ENCODE measurements at places on chromosomes 12 and 14. TPM values are rescaled to one million over a fixed set of nuclear protein-coding genes. Genes with fewer than 3 reads are reported as not detected.

- H3K27ac ChIP-seq, result no peak overlapping the region
- H3K27me3 ChIP-seq, result no peaks in the 10 kb centered on the region
- H3K4me3 ChIP-seq, result no peak overlapping the region
- no peak for DNase-seq
- H3K36me3 ChIP-seq, result no peaks in the 10 kb centered on the region
Measured at GRCh38 chr14:104358528-104359300, 220.3 kb downstream of the KIF26A start.

GRCh38 chr12:57016348-57016747, at the start of gene TAC3:
TSS of gene TAC3 (minus strand) at chr12:57016529. CDS start at chr12:57015797, 732 bp downstream.
- DNase-seq, result no peak
- H3K36me3 ChIP-seq, result no peaks in the 10 kb centered on the region
- H3K27ac ChIP-seq, result no peak within 1 kb of the TSS
- H3K4me3 ChIP-seq, result no peak within 1 kb of the TSS
- peaks cover 3% of the 10 kb centered on the region for H3K27me3 ChIP-seq

DNA sequence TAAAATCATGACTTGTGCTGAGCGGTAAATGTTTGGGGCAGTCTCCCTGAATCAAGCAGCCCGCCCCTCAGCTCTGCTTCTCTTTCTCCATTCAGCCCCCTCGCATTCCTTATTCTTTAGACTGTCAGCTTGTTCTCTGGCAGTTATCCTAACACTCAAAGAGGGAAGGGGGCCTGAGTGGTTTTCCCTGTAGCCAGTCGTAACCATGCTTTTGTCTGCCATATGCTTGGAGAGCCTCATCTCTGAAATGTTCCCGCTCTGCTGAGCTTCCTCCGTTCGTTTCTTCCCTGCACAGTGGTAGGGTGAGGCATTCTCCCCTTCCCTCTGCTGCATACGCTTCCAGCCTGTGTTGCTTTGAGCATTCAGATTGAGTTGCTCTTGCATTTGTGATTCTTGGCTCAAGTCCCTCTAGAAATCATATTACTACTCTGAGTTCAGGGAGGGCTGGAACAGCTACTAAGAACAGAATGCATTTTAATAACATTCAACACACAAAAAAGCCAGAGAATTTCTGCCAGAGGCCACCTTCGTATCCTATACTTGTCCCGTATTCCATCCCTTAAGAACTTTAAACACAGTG, 119.7 kb downstream of the FBXL14 start:
- no peaks in the 10 kb centered on the region for H3K27me3 ChIP-seq
- DNase-seq, result no peak
- no peaks in the 10 kb centered on the region for H3K36me3 ChIP-seq
- no peak overlapping the region for H3K4me3 ChIP-seq

DNA sequence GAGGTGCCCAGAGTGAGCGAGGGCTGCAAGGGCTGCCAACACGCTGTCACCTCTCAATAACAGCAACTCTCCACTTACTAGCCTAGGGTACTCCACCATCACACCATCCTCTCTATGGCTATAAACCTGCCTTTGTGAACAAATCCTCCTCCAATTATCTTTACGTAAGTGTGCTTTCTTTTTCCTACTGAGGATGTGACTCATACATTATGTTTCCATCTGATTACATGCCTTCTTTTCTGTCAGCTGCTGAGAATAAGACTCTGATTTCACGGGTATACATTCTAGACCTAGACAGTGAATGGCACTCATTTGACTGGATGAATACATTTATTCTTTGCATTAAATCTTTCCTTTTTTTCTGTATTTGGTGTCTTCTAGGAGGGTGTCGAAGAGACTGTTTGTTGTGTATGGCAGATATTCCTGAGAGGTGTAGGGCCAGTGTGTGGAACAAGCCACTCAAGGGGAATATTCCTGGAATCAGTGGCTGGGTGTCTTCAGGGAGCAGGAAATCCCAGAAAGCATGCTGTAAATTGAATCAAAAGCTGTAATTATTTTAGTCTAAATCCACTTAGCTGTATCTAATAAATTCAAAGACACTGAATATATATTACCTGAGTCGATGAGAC, 327.3 kb upstream of the TMTC1 start:
- H3K36me3 ChIP-seq, result no peaks in the 10 kb centered on the region
- no peaks in the 10 kb centered on the region for H3K4me1 ChIP-seq
- no peak overlapping the region for H3K27ac ChIP-seq
- H3K4me3 ChIP-seq, result no peak overlapping the region
- H3K27me3 ChIP-seq, result no peaks in the 10 kb centered on the region

- DNase-seq, result no peak
- no peaks in the 10 kb centered on the region for H3K27me3 ChIP-seq
- no peak overlapping the region for H3K27ac ChIP-seq
- no peaks in the 10 kb centered on the region for H3K4me1 ChIP-seq
- H3K4me3 ChIP-seq, result no peak overlapping the region
Measured at GRCh38 chr12:75816897-75817296, 214.7 kb downstream of the PHLDA1 start.

CLMN gene
- total RNA-seq, result 0.29 TPM

DNA sequence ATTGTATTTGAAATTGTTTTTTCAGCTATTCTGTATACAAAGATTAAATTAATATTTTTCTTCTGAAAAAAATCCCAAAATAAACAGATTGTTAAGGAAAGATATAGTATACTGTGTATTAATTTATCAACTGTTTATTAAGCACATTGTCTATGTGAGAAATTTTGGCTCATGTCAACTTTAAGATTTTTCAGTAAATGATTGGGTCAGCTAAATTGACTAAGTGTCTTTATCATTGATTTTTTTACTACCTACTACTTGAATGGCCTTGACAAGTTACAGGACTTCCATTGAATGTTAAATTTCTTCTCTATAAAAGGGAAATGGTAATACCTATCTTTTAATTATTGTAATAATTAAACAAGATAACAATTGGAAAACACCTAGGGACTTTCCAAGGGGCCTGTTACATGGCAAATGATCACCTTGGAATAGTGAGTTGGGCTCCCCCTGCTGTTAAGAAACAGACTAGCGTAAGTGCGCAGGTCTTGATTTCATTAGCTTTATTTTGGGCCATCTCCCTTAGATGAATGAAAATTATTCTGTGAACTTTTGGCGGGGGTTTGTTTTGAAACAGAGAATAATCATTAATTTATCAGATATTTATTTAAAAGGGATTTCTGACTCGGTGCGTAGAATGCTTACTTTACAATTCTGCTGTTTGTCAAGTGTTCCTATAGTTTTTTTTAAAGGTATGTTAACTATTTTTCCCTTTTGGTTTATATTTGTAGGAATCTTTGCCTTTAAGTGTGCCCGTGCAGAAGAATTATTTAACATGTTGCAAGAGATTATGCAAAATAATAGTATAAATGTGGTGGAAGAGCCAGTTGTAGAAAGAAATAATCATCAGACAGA, 14.5 kb upstream of the CCT2 start:
- peak; percentile 55 for DNase-seq
- H3K27me3 ChIP-seq, result no peaks in the 10 kb centered on the region
- no peak overlapping the region for H3K27ac ChIP-seq
- H3K4me3 ChIP-seq, result no peak overlapping the region
- H3K36me3 ChIP-seq, result peaks cover 15% of the 10 kb centered on the region

DNA sequence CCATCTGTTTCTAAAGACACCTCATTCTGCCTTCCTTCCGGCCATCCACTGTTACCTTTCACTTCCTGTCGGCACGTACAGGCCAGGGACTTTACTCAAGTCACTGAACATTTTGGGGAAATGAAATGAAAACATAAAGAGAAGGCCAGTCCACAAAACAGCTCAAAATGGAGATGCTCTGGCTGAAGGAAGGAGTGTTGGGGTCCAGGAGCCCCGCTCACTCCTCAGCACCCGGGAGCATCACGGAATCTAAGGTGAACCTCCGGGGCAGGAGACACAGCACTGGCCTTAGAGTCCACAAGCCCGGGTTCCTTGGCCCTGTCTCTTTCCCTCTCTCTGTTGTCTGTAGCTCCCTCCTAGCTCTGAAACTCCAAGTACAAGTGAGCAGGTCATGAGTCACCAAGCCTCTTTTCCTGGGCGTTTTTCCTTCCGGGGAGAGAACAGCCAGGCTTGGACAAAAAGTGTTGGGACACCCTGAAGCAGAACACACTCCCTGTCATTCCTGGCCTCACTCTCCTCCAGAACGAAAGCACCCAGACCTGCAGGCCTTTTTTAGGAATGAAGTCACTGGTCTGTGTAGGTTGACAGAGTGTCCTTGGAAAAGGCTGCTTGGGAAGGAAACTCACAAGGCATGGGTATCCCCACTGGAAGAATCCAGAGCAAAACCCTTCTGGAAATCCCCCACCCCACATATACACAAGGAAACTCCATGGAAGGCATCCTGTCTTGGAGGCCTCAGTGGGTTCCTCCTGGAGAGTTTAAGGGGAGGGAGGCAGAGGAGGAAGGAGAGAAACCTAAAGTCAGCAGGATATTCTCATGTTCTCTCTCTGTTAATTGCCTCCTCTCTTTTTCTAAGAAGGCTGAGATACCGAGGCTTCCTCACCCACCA, 245.3 kb downstream of the ZFP36L1 start:
- no peak overlapping the region for H3K4me3 ChIP-seq
- DNase-seq, result no peak
- H3K4me1 ChIP-seq, result no peaks in the 10 kb centered on the region
- no peaks in the 10 kb centered on the region for H3K27me3 ChIP-seq
- H3K27ac ChIP-seq, result no peak overlapping the region

GRCh38 chr12:116187151-116187511, 90.4 kb downstream of the MED13L start:
- no peaks in the 10 kb centered on the region for H3K36me3 ChIP-seq
- DNase-seq, result no peak
- no peak overlapping the region for H3K27ac ChIP-seq
- H3K4me1 ChIP-seq, result peaks cover 35% of the 10 kb centered on the region
- H3K4me3 ChIP-seq, result no peak overlapping the region

EPYC gene
- total RNA-seq, result not detected

DNA sequence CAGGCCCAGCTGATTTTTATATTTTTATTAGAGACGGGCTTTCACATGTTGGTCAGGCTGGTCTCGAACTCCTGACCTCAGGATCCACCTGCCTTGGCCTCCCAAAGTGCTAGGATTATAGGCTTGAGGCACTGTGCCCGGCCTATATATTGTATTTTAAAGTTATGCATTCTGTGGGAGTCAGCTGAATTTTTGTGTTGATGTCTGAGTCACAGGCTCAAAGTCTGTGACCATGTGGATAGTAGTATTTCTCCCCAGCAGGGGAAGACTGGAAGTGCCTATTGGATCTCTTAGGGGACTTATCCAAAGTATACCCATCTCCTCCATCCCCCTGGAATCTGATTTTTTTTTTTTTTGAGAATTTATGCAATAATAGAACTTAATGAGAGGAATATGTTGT, 43.8 kb upstream of the ATF1 start:
- H3K36me3 ChIP-seq, result peaks cover 39% of the 10 kb centered on the region
- no peaks in the 10 kb centered on the region for H3K4me1 ChIP-seq
- no peak overlapping the region for H3K27ac ChIP-seq
- DNase-seq, result no peak
- H3K4me3 ChIP-seq, result no peak overlapping the region
- H3K27me3 ChIP-seq, result no peaks in the 10 kb centered on the region

GRCh38 chr14:37594238-37594970, 645 bp downstream of the FOXA1 start:
- H3K27ac ChIP-seq, result no peak overlapping the region
- no peaks in the 10 kb centered on the region for H3K36me3 ChIP-seq
- peaks cover 10% of the 10 kb centered on the region for H3K4me1 ChIP-seq
- DNase-seq, result no peak

DNA sequence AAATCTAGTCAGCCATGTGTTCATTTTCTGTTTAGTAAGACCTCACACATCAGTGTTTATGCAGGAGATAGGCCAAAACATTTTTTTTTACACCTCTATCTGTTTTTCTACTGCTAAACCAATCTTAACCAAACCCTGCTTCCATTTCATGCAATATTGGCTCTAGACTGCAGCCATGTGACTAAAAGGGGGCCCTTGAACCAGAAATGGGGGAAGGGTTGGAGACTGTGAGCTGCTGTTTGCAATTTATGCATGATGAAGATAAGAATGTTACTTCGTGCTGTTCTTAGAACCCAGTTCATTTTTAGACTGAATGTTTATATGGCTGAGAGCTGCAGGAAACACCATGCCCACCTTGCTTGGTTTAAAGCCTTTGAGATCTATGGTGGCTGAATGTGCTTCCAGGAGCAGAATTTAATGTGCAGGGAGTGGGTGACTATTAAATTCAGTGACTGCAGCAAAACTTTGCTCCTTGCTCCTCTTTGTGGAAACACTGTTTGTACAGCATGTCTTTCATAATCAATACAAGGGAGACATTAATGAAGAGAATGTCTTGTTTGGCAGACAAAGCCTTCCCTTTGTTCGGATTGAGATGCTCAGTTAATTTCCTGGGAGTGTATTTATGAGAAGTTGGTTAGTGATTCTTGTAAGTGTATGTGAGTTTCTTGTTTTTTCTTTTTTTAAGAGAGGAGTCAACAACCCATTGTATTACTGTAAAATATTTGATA, 53.6 kb downstream of the CHST11 start:
- no peak overlapping the region for H3K4me3 ChIP-seq
- DNase-seq, result no peak
- H3K27me3 ChIP-seq, result no peaks in the 10 kb centered on the region
- H3K27ac ChIP-seq, result no peak overlapping the region

SIX6 gene
- not detected for total RNA-seq

DNA sequence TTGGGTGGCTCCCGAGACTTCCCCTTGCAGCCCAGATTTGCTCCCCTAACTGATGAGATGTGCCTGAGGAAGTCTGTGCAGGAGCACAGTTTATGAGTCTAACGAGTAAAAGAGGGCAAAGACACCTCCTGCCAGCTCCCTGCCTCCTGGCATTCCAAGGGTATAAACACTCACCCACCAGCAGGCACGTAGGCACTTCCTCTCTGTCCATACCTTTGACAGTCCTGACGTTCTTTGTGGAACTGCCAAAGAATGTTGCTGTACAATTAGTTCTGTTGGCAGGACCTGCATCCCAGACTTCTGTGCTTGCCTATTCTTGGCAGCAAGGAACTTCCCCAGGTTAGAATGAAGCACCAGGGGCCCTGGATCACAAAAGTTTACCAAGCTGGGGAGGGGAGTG, 889.3 kb downstream of the BCL11B start:
- no peaks in the 10 kb centered on the region for H3K4me1 ChIP-seq
- DNase-seq, result no peak
- H3K27ac ChIP-seq, result no peak overlapping the region

LRTM2 gene
- total RNA-seq, result not detected

SLC22A17 gene
- 2.8 TPM for total RNA-seq

NEUROD4 gene
- not detected for total RNA-seq

MYF6 gene
- total RNA-seq, result not detected

- H3K27ac ChIP-seq, result no peak overlapping the region
- no peaks in the 10 kb centered on the region for H3K27me3 ChIP-seq
- H3K4me3 ChIP-seq, result no peak overlapping the region
- no peak for DNase-seq
Measured at GRCh38 chr12:111195316-111195715, 173.6 kb downstream of the PHETA1 start.

All from CD8-positive, alpha-beta memory T cell (primary cell).